ENCODE measurements at places on chromosomes 5 and 9. TPM values are rescaled to one million over a fixed set of nuclear protein-coding genes. Genes with fewer than 3 reads are reported as not detected.

DNA sequence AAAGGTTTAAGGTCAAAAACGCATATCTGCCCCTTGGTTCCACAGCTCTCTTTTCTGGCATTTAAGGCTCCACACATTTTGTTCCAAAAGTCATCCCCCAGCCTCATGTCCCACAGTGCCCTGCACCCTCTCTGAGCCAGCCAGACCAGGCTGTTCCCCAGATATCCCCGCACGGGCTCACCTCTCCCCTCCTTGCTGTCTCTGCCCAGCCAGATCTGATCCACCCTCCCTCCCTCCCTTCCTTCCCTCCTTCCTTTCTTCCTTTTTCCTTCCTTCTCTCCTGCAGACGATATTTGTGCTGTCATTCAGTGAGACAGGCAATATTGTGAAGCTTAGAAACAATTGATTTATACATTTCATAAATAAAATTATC, 37.0 kb downstream of the DUSP1 start:
- DNase-seq: no peak

DNA sequence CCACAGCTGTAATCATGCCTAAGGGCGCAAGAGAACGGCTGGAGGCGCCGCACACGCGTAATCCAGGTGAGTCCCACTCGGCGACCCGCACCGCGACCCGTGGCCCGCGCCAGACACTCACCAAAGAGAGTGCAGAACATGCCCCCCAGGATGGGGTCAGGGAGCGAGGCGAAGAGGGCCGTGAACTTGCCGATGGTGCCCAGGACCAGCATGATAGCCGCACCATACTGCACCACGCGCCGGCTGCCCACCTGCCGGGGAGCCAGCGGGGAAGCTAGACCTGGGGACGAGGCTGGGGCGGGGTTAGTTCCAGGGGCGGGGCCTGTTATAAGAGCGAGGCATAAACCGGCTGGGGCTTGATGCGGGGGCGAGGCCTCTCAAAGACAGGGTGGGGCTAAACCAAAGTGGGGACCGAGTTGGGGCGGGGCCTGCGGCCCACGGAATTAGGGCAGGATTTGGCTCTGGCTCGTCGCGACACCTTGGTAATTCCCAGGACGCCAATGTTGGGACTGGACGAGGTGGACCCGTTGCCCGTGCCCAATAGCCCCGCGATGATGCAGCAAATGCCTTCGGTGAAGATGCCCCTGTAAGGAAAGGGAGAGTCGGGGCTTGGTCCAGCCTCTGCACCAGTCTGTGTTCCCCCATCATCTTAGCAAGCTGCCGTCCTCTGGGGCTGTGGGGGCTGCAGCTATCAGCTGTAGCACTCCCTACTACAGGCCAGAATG, 4.8 kb downstream of the SLC23A1 start:
- no peak for DNase-seq

DNA sequence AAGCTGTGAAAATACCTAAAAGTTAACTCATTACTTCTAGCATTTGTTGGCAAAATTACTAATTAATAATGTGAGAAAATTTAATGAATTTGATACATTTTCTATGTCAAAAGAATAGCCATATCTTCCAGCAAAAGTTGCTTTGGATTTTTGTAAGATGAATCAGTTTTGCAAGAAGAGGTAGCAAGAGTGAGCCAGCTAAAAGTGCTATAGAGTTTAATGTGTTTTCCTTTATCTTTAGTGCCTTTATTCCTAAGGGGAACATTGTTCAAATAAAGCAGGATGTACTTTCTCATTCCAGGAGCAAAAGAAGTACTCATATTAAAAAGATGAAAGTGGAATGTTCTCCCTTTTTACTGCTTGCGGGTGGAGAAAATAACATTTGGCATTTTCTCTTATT, 622.2 kb downstream of the ANXA1 start:
- DNase-seq: no peak

GRCh38 chr5:110663525-110663924, 62.9 kb downstream of the TMEM232 start:
- no peak for DNase-seq

N4BP3 gene
- total RNA-seq: 3.5 TPM

GRCh38 chr9:100375658-100376057, 22.9 kb upstream of the TEX10 start:
- DNase-seq: no peak

LHX6 gene
- total RNA-seq: 0.69 TPM

NRG2 gene
- 0.17 TPM for total RNA-seq

- no peak for DNase-seq
Observed at GRCh38 chr5:149019679-149020078, 43.2 kb downstream of the SH3TC2 start.

DNA sequence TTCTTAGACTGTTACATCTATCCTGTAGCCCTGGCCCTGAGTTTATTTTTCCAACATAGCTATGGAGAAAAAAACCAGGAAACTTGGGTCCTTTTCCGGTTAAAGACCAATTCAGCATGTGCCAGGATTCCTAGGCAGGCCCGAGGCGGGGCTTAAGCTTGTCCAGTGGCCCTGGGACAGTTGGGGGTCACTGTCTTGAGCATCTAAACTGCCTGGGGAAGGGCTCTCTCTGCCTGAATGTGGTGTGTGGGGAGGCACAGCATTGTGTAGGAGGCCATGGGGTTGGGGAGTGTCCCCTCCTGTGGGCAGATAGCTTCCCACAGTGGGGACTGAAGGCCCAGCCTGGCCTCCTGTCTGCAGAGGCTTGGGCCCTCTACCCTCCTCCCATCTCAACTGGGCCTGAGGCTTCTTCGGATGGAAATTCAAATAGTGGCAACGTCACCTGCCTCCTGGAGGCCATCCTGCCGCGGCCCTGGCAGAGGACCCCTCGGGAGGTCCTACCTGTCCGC, 88.8 kb downstream of the PHF2 start:
- DNase-seq: no peak

- no peak for DNase-seq
Observed at GRCh38 chr5:57976506-57976905, 483.4 kb downstream of the PLK2 start.

DNA sequence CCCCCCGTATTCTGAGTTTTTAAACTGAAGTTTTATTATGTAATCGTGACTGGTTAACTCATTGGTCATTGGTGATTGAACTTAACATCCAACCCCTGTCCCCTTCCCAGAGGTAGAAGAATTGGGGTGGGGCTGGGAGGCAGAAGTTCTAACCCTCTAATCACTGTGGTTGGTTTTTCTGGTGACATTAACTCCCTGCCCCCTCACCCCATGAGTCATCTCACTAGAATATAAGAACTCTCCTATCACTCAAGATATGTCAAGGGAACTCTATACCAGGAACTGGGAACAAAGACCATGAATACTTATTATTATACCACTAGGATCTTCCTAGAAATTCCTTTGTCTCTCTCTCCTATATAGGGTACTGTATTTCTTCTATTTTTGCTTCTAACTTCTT, 52.3 kb upstream of the CAVIN4 start:
- peak; percentile 13 for DNase-seq

LECT2 gene
- not detected for total RNA-seq

SPINK7 gene
- total RNA-seq: not detected

GRCh38 chr5:59709346-59709821, 184.1 kb downstream of the PDE4D start:
- no peak for DNase-seq

NEUROG1 gene
- not detected for total RNA-seq

DNA sequence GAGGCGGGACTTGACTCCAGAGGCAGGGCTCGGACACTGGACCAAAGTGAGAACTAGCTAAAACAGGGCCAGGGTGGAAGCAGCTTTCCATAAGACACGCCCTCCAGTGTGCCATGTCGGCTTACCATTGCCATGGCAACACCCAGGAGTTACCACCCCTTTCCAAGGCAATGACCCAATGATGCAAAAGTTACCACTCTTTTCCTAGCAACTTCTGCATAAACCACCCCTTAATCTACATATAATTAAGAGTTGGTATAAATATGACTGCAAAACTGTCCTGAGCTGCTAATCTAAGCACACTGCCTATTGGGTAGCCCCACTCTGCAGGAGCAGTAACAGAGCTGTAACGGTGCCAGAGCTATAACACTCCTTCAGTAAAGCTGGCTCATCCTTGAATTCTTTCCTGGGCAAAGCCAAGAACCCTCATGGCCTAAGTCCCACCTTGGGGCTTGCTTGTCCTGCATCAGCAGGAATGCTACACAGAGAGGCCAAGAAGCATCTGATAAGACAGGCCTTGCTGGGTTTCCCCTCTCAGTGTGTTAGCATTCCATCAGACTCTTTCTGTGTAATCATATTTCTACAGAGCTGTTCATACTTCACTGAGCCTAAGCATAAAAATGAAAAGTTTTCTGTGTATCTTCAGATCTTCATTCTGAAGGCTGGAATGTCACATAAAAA, 262.7 kb upstream of the KLF9 start:
- DNase-seq: no peak

DNA sequence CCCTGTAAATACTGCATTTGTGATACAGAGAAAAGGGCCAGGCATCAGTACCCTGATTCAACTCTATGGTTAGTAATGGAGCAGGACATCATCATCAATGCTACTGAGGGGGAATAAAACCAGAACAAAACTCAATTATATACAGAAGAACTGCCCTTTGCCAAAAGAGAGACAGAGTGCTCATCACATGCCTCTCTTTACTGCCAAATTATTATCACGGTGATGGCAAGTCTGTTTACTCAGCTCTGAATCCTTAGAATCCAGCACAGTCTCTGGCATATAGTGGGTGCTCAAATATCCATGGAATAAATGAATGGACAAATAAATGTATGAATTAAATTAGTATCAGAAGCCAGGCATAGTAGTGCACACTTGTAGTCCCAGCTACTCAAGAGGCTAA, 130.2 kb downstream of the TTC39B start:
- DNase-seq: no peak

DNA sequence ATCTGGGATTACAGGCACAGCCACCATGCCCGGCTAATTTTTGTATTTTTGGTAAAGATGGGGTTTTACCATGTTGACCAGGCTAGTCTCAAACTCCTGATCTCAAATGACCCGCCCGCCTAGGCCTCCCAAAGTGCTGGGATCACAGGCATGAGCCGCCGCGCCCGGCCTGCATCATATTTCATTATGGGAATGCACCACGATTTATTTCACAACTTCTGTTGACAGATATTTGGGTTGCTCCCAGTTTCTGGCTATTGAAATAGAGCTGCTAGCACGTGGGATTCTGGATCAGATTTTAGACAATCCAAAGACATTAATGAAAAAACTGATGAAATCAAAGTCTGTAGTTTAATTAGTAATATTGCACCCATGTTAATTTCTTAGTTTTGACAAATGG, 48.4 kb upstream of the FUBP3 start:
- DNase-seq: no peak

FGF1 gene
- total RNA-seq: 0.63 TPM

DNA sequence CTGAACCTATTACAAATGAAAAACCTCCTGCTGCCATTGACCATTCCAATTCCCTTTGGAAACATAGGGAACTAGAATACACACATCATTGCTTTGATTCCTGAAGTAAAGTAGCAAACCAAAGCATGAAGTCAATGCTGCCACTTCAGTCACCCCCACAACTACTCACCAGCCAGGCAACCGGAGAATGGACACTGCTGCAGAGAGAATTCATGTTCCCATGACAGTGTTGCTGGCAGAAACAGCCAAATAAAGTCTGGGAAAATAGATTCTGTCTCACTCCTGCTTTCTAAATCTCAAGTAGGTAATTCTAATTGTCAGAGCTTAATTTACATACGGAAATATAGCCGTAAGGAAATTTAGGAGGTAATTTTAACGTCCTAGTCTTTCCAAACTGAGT, 162.9 kb upstream of the PLPPR1 start:
- no peak for DNase-seq

SLC22A4 gene
- total RNA-seq: 3.0 TPM

- no peak for DNase-seq
Observed at GRCh38 chr5:51960617-51961121, 577.4 kb downstream of the ISL1 start.

GRCh38 chr9:111154081-111154562, 115.9 kb upstream of the LPAR1 start:
- no peak for DNase-seq

- DNase-seq: no peak
Observed at GRCh38 chr5:80790698-80791097, 135.9 kb upstream of the DHFR start.

GRCh38 chr5:54227109-54227508, 83.3 kb downstream of the ARL15 start:
- DNase-seq: no peak

CCDC192 gene
- total RNA-seq: not detected

- no peak for DNase-seq
Observed at GRCh38 chr5:11928909-11929308, 24.7 kb upstream of the CTNND2 start.

- DNase-seq: no peak
Observed at GRCh38 chr9:111807197-111807596, 12.5 kb upstream of the SHOC1 start.

GALNT12 gene
- total RNA-seq: 5.3 TPM

DNA sequence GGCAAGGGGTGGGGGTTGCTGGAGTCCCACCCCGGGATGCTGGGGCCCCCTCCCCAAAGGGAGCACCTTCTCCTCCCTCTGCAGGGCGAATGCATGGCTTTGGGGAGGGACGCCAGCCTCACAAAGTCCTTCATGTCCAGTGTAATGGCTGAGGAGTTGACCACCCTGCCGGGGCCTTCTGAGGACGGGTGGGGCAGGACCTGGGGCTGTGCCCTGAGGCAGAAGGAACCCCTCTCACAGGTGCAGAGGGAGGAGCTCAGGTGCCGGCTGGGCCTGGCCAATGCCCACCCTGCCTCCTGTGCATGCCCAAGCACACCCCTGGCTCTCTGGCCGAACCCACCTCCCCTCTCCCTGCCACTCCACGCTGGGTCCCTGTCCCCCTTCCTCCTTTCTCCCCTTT, 64.3 kb upstream of the RNU6ATAC start:
- DNase-seq: no peak

TCERG1 gene
- 66.2 TPM for total RNA-seq

SPATA31C2 gene
- not detected for total RNA-seq

- peak; percentile 14 for DNase-seq
Observed at GRCh38 chr9:129834489-129835127, 467 bp downstream of the C9orf78 start.

SARDH gene
- total RNA-seq: 1.2 TPM

ENC1 gene
- total RNA-seq: 66.7 TPM
